Muscle of arm (tissue), 14 donors: ENCODE measurements at places on chromosomes 1 and 21. TPM values are rescaled to one million over a fixed set of nuclear protein-coding genes. Genes with fewer than 3 reads are reported as not detected.

GRCh38 chr1:217196616-217197015, 434.3 kb downstream of the GPATCH2 start:
- peak; percentile 5 for DNase-seq

- DNase-seq, result no peak
These were observed 103.0 kb downstream of the PTGS2 start for GRCh38 chr1:186577216-186577615.

DNA sequence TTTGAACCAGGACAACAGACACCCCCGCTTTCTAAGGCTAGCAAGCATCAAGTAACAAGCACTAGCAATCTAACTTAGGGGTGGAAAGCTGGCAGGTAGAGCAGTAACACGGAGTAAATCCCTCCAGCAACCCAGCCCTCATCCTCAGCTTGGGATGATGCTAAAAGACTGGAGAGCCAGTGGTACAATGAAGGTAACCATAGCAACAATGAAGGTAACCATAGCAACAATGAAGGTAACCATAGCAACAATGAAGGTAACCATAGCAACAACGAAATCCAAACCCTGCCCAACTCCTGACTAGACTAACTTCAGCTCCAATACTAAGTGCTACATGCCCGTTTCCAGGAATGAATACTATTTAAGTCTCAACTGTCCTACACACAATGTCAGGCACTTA, 22.2 kb upstream of the EIF4G3 start:
- DNase-seq, result no peak

DNA sequence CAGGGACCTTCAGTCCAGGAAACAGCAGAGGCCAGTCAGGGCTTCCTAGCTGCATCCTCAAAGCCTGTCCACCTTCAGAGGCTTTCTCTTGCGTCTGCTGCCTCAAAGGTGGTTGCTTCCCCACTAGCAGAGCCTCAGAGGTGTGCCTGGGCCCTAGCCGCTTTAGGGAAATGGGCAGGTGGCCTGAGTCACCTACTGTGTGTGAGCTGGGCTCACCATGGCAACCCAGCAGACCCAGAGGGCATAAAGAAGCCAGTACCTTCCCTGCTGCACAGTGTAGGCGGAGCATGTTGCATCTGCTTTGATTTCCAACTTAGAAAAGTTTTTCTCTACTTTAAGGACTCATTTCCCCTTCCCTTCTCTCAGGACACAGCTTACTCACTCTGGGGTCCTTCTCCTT, 12.5 kb downstream of the SLC9A1 start:
- DNase-seq, result no peak

GRCh38 chr1:200965111-200965805, 58.3 kb downstream of the KIF21B start:
- DNase-seq, result peak; percentile 41

GRCh38 chr1:234488054-234489006, 9.4 kb upstream of the TARBP1 start:
- DNase-seq, result no peak

KCNA3 gene
- 0.27 TPM for polyA plus RNA-seq

KIF21B gene
- polyA plus RNA-seq, result 3.6 TPM

S100A11 gene
- not detected for polyA plus RNA-seq

CYP4Z1 gene
- polyA plus RNA-seq, result not detected
